ENCODE measurements at places on chromosomes 11 and 22.

DNA sequence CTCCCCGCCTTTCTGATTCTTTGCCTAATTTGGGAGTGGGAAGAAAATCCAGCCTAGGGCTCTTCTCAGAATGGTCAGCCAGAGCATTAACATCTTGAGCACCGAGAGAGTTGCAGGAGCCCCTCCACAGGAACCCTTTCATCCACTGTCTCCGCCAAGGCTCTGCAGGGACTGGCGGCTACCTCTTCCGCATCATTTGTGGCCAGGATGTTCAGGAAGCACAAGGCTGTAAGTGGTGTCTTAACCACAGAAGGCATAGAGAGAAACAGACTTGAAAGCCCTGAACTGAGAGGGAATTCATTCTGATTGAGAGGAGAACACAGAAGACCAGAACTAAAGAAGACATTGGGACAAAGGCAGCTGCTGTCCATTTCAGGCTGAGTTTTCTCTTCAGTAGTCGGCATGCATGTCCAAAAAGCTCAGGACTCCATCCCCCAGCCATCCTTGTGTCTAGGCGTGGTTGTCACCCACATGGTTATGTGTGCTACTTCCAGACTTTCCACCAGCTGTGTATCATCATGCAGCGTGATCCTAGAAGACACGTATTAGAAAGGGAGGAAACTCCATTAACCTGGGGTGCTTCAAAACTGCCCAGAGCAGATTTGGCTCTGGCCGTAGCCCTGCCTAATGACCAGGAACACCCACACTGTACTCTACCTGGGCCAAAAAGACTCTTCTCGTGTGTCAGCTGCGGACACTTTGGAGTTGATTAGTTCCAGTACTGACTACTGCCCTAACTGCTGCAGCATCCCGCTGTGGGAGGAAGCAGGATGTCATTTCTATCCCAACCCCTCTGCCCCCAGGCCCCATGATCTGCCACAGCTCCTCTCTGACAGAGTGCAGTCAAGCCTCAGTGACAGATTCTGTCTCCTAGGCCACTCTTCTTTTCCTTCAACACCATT, 725.1 kb downstream of the NTM start:
- no peak for DNase-seq

DNA sequence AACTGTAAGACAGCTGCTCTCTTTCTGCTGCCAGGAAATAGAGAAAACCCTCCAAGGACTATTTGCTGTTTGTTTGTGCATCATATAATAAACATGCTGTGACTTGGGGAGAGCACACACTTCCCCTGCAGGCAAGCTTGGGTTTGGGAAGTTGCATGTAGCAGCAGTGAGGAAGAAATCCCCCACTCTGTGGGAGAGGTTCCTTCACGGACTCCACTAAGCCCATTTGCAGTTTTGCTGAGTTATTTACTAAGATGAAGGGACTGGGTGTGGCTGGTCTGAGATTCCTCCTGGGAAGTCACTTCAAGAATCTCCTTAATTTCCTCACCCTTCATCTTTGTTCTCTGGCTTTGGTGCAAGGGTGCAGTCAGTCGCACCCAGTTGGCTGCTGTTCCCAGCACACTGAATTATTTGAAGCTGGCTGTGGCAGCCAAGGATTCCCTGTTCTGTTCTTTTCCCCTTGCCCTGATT, 104.9 kb downstream of the ARFGAP2 start:
- DNase-seq = no peak

GRCh38 chr11:70130636-70131035, 52.5 kb downstream of the ANO1 start:
- no peak for DNase-seq

DNA sequence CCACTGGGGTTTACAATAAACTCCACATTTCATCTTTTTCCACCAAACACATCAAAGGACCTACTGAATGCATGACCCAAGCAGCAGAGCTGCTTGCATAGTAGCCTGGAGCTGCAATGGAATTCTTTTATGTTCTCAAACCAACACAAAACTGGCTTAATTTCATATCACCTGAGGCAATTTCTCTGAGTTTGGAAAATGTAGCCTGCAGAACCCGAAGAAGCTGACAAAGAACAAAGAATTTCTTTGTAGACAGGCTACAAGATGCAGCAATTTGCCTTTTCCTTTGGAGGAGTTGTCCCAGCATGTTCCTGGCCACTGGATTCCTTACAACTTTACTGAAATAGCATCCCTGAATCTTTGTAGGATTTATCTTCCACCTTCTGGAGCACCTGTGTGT, 5.5 kb upstream of the TECTA start:
- DNase-seq = no peak

GRCh38 chr11:61630089-61630488, 49.2 kb upstream of the SYT7 start:
- no peak for DNase-seq

DNA sequence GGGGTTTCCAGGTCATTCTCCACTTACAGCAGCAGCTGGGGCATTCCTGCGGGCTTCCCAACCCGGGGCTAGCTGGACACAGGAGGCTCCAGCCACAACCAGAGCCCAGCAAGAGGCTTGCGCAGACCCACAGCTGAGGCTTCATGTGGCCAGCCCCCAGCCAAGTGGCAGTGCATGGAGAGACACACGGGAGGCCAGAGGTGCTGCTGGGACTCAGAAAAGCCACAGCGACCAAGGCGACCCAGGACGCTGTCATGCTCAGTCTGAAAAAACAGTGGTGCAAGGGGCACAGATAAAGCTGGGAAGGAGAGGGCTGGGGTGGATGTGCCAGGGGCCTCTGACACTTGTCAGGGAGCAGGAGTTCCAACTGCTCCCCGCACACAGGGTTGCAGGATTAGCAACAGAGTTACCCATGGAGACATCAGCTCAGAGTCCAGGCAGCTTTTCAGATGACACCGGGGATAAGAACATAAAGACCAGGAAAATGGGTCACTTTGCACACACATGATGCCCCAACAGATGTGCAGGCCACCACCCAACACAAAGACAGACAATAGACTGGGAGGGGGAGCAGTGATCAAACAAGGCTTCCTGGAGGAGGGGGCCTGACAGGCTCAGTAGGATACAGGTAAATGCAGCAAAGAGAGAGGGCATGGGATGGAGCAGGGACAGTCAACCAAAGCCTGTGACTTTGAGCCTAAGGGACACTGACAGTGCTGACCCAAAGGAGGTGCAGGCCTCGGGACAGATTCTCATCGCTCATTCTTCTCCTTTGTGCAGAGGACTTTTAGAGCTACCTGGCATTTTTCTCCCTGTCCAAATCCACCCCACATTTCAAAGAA, 6.9 kb upstream of the NEAT1 start:
- DNase-seq = no peak

- no peak for DNase-seq
Observed at GRCh38 chr22:34055525-34056200, 135.4 kb upstream of the LARGE1 start.

DNA sequence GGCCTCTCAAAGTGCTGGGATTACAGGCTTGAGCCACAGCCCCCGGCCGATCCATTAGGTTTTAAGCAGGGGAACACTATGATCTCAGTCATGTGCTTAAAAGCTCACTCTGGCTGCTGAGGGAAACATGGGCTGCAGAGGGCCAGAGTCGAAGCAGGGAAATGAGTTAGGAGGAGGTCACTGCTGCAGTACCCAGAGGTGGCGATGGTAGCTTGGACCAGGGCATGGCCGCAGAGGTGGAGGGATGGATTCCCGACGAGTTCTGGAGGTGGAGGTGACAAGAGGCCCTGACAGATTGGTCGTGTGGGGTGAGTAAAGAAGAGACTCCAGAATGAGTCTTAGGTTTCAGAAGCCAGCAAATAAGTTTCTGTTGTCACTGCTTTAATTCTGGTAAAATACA, 54.4 kb upstream of the INCENP start:
- no peak for DNase-seq

- DNase-seq = peak; percentile 45
Observed at GRCh38 chr22:43186272-43187170, at the start of gene TTLL12. TTLL12 (minus strand) TSS chr22:43187134; CDS start chr22:43187069, 65 bp downstream.

- DNase-seq = no peak
Observed at GRCh38 chr11:119187123-119187892, 2.0 kb downstream of the NHERF4 start.

- DNase-seq = no peak
Observed at GRCh38 chr11:64342869-64343745, 3.1 kb downstream of the CCDC88B start.

- peak; percentile 20 for DNase-seq
Observed at GRCh38 chr11:103601225-103601846, 435.1 kb upstream of the DDI1 start.

DNA sequence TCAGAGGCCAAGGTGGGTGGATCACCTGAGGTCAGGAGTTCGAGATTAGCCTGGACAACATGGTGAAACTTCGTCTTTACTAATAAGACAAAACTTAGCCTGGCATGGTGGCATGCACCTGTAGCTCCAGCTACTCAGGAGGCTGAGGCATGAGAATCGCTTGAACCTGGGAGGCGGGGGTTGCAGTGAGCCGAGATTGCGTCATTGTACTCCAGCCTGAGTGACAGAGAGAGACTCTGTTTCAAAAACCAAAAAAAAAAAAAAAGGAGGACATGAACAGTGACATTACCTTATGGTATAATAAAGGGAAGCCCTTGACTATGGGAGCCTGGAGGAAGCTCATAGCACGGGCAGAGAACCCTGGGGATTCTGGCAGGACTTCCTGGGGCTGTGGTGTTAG, 16.5 kb upstream of the PLEKHB1 start:
- DNase-seq = no peak

DNA sequence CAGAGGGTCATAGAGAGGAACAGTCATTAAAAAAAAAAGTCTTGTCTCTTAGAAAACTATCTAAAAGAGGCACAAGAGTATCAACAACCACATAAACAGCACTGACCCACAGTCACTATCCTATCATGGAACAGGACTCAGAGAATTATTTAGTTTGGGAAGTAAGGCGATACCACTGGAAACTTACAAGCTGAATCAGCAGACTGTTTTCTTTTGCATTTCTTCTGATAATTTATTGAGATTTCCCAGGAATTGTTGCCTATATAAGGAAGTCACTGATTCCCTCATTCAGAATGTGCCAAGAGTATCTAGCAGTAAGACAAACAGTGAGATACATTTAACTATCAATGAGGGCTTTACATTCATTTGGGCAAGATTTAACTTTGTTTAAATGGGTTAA, 304.1 kb downstream of the GUCY1A2 start:
- no peak for DNase-seq

Measured in CD4-positive, alpha-beta T cell treated with Interleukin-15 for 4 hours (primary cell).